CD4-positive, alpha-beta memory T cell (primary cell): ENCODE measurements at places on chromosomes 4 and X.

- no peak for DNase-seq
Measured at GRCh38 chr4:37631551-37631950, 54.6 kb downstream of the RELL1 start.

DNA sequence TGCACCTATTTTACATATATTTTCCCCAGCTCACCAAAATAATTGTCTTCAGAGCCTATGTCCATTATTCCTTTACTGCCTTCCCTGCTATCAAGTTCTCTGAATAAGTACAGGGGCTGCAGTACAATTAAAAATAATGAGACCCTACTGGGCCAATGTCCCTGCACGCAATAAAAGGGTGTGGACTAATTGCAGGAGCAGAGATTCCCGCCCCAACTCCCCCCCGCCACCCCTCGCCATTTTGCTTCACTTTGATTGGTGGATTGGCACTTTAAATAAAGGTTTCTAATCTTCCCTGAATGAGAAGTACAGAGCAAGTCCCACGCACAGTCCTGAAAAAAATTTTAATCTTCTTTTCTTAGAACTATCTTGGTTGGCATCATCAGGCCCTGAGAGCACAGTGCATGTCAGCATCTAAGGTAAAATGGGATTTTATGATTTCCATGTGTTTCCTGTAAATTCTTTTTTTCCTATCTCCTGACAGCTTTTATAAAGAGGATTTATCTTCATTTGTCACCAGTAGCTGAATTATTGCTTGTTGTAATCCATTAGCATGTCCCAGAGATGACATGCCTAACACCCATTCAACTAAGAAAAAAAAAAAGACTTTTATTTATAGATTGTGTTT, at the start of gene AMBN:
AMBN (plus strand) TSS at position 302 of the 628 bp plus-strand sequence; CDS start at position 405, 103 bp downstream.
- no peak for DNase-seq

- DNase-seq, result no peak
Measured at GRCh38 chr4:79923281-79923680, 149.7 kb downstream of the ANTXR2 start.

DNA sequence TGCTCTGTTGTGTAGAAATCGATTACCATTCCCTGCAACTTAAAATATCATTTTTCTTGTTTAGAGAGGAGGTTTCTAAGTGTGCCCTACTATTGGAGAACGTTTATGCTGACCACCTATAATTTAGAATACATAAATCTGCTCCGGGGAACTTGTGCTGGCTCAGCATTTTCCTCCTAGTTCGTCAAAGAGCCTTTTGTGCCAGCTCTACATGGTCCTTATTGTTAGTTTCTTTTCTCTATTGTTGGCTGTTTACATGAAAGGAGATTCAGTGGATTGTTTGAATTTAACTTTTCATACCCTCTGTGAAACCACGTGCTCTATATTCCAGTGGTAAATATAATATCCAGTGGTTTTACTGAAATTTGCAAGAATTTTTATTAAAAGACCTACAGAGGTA, 53.4 kb upstream of the ATP8A1 start:
- no peak for DNase-seq

GRCh38 chrX:118655561-118656246, 71.7 kb upstream of the IL13RA1 start:
- DNase-seq, result no peak
